ENCODE measurements at places on chromosomes 4 and X.

GRCh38 chr4:37882665-37883296, 8.1 kb upstream of the TBC1D1 start:
- DNase-seq, result no peak

- DNase-seq, result no peak
Observed at GRCh38 chr4:40865696-40866095, 115.9 kb downstream of the NSUN7 start.

- DNase-seq, result no peak
Observed at GRCh38 chr4:86015412-86016350, 344.2 kb downstream of the MAPK10 start.

- DNase-seq, result no peak
Observed at GRCh38 chrX:9794495-9794894, 8.3 kb downstream of the SHROOM2 start.

- peak; percentile 16 for DNase-seq
Observed at GRCh38 chr4:139279760-139280620, at the start of gene MGARP. MGARP (minus strand) TSS chr4:139280225; CDS start chr4:139280158, 67 bp downstream.

- DNase-seq, result no peak
Observed at GRCh38 chr4:130995988-130996387, 1900.0 kb downstream of the C4orf33 start.

DNA sequence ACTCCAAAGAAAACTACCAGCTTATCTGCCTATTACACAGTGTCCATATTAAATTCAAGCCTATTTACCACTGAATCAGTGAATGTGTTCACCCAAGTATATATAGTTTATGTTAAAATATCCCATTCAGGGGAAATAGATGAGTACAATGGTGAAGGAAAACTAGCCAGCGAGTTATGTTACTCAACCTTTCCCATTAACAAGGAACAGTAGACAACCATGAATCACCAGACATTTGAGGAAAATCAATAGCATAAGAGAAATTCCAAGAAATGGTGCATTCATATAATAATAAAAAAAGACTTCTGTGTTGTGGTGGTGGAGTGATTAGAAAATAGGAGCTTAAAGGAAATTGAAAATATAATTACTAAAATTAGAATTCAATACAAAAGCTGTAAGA, 21.3 kb downstream of the IQCM start:
- no peak for DNase-seq

DNA sequence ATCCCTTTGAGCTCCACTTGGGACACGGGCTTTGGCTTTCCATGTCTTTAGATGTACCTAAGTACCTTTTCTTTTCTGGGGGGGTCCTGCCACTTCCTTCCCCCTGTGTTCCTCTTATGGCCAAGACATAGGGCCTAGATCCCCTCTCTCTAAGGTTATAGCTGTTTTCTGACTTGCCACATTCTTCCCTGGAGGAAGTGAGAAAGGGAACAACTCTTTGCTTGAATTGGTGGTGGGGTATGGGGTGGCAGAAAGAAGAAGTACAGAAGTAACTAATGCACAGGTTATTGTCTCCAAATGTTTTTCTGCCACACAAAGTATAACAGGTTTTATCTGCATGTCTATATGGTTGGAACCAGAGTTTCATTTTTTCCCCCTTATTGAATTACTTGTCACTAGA, 29.7 kb upstream of the DIPK2B start:
- DNase-seq, result no peak

DNA sequence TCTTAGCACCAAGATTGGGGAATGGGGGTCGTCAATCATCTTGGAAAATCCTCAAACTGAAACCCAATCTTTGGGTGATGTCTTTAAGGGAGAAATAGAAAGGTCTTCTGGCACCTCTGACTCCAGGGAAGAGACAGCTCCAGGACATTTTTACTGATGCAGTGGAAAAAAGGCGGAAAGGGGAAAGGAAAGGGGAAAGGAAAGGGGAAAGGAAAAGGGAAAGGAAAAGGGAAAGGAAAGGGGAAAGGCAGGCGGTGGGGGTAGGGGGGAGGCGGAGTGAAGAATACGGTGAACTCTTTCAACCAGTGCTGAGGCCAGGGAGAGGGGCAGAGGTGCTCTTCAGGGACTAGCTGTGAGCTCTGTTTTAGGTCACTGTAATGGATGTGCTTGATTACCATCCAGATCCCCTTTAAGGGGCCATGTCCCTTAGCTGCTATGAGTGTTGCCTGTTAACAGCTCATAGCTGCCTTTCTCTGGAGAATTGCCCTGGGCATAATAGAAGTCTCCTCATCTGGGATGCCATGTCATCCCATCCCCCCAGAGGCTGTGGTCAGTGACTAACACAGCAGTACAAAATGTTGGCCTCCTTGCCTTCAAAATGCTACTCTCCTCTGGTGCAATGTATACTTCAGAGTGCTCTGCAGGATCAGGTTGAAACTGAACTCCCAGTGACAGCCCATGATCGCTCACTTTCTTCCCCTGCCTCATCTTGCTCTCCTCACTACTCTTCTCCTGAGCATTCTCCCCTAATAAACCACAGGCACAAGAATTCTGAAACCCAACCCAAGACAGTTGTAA, 92.4 kb upstream of the AP1S2 start:
- DNase-seq, result no peak

GRCh38 chr4:37780444-37781130, 45.9 kb upstream of the PGM2 start:
- no peak for DNase-seq

DNA sequence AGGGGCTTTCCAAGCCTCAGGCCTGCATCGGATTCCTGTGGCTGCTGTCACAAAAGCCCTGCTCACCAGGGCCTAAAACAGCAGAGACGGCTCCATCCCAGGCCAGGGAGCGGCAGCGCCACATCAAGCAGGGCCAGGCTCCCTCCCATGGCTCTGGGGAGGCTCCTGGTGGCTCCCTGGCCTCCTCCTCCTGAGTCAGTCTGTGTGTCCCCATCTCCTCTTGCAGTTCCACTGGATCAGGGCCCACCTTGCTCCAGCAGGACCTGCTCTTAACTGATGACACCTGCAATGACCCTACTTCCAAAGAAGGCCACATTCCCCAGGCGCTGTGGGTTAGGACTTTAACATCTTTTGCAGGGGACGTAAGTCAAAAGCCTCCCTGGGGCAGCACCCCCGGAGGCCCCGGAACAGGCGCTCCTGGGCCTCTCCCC, 51.9 kb downstream of the CPZ start:
- DNase-seq, result no peak

All from NCI-H510A treated with DMSO at 0.1 percent for 48 hours (cell line).